ENCODE measurements at places on chromosomes 2 and 18.

- DNase-seq: no peak
These were observed 176.9 kb upstream of the MC4R start for GRCh38 chr18:60549338-60549960.

- no peak for DNase-seq
These were observed 134.5 kb downstream of the NEDD4L start for GRCh38 chr18:58178511-58178910.

DNA sequence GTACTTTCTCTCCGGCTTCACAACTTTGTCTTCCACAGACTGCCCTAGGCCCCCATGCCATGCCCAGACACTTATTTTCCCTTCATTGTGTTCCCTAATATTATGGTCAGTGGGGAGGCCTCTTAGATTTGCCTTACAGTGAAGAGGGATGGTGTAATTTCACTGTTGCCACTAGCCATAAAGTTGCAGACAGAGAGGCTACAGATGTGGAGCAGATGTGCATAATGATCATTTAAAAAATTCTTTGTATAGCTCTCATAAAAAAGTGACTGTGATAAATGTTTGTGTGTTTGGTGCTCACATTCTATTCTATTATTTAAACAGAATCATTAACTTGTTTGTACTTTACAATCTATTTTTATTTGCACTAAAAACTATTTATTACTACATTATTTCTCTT, 67.5 kb upstream of the FN1 start:
- no peak for DNase-seq

- DNase-seq: no peak
These were observed 33.4 kb downstream of the TRABD2A start for GRCh38 chr2:84847326-84848050.

DNA sequence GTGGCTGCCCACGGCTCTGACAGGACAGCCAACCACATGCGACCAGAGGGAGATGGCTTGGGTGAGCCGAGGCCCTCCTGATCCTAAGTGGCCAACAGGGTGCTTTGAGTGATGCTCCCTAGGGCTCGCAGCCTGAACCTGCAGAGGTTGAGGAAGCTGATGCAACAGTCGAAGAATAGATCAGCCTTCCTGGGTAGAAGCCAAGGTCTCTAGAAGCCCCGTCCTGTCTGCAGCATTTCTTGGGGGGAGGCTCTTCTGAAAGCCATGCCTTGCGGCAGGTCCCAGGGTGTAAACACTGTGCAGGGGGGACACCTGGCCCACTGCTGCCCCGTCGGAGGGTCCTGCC, 136.4 kb downstream of the HDAC4 start:
- no peak for DNase-seq

- DNase-seq: no peak
These were observed 18.9 kb downstream of the ATP8B1 start for GRCh38 chr18:57784034-57784800.

Measured in effector CD4-positive, alpha-beta T cell (primary cell).